ENCODE measurements at places on chromosomes 2 and 18.

- no peak for DNase-seq
Measured at GRCh38 chr18:2889761-2890192, 43.0 kb downstream of the EMILIN2 start.

DNA sequence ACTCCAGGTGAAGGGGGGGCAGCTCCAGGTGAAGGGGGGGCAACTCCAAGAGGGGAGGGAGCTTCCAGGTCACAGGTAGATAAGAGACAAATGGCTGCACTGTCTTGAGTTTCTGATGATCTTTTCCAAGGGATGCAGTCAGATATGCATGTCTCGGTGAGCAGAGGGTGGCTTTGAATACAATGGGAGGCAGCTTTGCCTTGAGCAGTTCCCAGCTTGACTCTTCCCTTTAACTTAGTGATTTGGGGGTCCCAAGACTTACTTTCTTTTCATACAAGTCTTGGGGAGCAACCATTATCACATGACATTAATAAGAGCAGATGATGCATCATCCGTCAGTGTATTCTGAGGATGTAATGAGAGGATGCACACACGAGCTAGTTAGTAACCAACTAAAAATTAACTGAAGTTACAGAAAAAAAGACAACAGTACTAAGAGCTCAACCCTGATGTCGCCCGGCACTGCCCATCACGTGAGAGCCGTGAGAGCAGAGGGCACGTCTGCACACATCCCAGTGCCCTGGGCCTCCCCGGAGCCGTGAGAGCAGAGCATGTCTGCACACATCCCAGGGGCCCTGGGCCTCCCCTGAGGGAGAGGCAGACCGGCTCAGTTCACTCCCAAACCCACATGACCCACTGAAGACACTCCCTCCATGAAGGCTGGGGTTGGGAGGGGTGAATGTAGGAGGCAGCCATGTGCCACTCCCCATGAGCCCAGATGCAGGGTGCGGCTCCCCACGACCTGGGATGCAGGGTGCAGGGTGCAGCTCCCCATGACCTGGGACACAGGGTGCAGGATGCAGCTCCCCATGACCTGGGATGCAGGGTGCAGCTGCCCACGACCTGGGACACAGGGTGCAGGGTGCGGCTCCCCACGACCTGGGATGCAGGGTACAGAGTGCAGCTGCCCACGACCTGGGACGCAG, 39.4 kb downstream of the PXDN start:
- no peak for DNase-seq

DNA sequence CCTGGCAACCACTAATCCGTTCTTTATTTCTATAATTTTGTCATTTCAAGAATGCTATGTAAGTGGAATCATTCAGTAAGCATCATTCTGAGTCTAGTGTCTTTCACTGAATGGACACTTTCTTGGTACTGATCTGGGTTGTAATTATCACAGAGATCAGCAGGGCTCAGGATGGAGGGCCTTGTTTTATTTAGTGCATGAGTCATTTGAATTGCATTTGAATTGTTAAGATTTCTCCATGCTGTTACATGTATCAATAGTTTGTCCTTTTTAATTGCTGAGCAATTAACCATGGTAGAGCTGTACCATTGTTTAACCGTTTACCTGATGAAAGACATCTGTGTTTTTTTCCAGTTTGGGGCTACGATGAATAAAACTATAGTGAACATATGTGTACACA, 256.4 kb downstream of the THSD7B start:
- DNase-seq, result no peak

- DNase-seq, result no peak
Measured at GRCh38 chr2:16058747-16059358, 118.5 kb downstream of the MYCN start.

DNA sequence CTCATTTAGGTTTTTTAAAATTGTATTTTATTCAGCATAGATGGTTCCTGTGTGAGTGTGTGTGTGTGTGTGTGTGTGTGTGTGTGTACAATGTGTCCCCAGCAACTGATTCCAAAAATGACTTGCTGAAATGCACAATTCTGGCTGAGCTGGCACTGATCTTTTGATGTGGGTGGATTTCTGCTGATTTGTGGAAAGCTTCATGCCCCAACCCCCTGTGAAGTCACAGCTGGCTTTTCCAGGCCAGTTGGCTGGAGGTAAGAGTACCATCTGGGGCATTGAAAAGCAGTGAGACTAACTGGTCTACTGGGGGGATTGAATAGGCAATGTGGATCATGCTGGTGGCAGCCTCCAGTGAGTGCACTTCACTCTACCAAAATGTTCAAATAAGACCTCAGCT, 187.2 kb downstream of the LRRTM1 start:
- peak; percentile 29 for DNase-seq

GRCh38 chr2:223884399-223884798, 47.0 kb upstream of the AP1S3 start:
- no peak for DNase-seq

GRCh38 chr18:22024924-22025323, 144.5 kb upstream of the GATA6 start:
- DNase-seq, result no peak

- no peak for DNase-seq
Measured at GRCh38 chr2:39954346-39954745, 175.3 kb upstream of the THUMPD2 start.

DNA sequence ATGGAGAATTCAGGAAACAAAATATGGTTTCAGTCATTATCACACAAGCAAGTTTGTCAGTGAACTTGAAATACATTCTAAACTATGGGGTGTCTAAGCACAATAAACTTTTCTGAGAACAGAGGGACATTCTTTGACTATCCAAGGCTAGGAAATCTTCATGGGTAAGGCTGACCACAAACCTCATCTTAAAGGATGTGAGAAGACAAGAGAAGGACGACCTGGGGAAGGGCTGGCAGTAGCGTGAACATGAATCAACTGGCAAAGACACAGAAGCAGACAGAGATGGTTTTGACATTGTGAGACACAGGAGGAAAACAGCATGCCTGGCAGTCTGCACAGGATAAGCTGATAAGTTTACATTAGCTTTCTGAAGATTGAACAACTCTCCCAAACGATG, 752.4 kb upstream of the SLC8A1 start:
- DNase-seq, result no peak

GRCh38 chr18:37673671-37674070, 108.1 kb upstream of the CELF4 start:
- DNase-seq, result no peak

- no peak for DNase-seq
Measured at GRCh38 chr2:138447889-138448570, 53.5 kb upstream of the SPOPL start.

GRCh38 chr2:177817300-177817699, 255.3 kb downstream of the PDE11A start:
- no peak for DNase-seq

Measured in DMS 273 treated with DMSO at 0.1 percent for 48 hours (cell line).